ENCODE measurements at places on chromosomes 5 and 9.

GRCh38 chr5:107444300-107444699 lies 226.4 kb downstream of the EFNA5 start:
- DNase-seq, result no peak

DNA sequence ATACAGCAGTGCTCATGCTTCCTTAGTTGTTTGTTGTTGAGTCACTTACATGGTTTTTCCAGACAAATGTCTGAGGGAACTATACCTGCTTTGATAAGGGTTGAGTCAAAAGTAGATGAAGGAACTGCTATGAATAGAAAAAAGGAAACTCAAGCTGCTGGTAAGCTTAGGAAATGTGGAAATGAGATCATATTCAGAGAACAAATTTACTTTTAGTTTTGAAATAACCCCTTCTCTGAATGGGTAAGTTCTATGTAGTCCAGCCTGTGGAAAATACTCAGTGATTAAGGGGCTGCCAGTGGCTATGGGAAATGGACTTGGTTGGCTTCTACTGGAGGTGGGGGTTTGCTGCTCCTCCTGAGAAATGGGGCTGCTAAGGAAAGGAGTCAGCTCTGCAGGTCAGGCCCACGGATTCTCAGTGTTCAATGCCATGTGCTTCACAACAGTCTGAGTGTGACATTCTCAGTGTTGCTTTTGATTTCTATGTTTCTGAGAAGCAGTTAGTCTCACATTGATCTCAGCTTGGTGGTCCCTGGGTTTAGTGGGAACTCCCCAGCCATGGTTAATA lies 47.7 kb upstream of the GLRX start:
- DNase-seq, result no peak

- DNase-seq, result no peak
Measured at GRCh38 chr5:947626-948471, 55.2 kb downstream of the TRIP13 start.

DNA sequence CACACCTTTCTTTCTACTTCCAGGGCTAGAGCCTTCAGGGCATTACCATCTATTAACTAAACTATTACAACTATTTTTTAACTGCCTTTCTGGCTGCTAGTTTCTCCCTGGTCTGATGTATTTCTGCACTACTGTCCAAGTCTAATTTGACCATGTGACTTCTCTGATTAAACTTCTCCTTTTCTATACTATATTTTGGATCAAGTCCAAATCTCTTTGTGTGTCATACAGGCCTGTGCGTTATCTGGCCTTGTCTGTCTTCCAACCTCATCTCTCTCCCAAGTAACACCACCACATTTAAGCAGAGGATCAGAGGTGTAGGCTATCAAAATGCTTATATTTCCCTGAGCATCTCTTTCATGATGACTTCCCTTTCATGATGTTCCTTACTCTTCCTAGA lies 47.2 kb upstream of the OR13F1 start:
- DNase-seq, result no peak

- DNase-seq, result no peak
Measured at GRCh38 chr5:1058988-1059883, 50.6 kb downstream of the NKD2 start.

- no peak for DNase-seq
Measured at GRCh38 chr5:149201121-149201637, 59.9 kb downstream of the ABLIM3 start.

DNA sequence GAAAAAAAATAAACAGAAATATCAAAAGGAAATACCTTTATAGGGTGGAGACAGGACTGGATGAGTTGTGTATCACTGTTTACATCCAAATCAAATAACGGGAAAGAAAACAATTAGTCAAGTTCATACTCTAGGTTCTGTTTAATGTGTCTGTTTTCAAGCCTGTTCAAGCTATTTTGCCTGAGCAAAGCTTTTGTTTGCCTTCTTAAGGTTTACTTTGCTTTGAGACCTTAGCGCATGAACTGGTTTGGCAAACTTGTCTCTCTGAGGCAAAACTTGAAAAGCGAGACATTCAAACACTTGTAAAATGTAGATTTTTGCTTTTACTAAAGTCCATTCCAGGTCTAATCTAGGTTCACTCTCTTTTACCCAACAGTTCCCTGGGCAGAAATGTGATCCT lies 174.1 kb upstream of the RFX3 start:
- DNase-seq, result no peak

DNA sequence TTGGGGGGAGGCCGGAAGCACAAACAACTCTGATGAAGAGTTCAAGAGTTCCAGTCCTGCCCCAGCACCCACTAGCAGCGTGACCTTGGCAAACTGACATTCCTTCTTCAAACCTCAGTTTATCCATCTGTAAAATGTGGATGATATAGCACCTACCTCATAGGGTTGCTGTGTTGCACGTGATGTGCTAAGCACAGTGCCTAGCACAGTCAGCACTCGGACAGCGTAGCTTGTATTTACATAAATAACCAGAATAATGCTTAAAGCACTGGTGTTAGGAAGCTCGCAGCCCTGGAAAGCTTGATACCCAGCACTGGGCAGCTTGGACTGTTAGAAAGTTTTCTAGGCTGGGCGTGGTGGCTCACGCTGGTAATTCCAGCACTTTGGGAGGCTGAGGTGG lies 5.1 kb downstream of the PKN3 start:
- no peak for DNase-seq

- no peak for DNase-seq
Measured at GRCh38 chr5:37029436-37029835, 152.9 kb downstream of the NIPBL start.

DNA sequence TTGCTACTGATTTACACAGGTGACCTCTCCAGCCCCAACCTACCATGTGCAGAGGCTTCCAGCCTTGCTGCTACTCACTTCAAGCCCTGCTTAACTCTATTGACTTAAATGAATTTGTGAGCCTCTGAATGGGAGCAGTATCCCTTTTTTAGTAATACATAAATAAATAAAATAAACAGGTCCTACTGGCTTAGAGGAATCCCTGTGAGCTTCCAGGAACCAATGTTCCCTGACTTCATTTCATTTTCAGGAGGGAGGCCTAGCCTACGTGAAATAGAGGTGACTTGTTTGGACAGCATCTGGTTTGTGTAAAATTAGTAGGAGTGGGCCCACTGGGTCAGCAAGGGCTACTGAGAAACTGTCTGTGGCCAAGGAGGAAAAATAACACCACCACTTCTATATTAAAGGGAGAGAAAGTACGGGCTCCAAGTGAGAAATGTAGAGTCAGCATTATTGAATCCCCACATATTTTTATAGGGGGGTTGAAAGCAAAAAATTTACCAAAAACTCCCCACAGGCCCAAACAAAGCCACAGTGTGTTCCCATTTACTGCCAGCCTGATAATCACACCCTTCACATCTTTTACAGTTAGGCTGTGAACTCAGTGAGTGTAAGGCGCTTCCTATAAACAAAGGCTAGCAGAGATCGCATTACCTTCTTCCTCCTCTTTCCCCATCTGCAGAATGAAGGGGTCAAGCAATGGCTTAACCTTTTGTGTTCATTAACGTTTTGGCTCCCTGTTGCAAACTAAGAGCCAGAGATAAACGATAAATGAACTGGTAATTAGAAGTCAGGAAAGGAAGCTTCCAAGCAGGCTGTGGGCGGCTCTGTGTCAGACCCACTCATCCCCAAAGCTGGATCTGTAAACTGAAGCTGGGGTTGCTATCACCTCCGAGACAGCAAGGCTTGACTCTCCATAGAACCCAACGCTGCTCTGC lies 138.8 kb upstream of the LIFR start:
- DNase-seq, result no peak

DNA sequence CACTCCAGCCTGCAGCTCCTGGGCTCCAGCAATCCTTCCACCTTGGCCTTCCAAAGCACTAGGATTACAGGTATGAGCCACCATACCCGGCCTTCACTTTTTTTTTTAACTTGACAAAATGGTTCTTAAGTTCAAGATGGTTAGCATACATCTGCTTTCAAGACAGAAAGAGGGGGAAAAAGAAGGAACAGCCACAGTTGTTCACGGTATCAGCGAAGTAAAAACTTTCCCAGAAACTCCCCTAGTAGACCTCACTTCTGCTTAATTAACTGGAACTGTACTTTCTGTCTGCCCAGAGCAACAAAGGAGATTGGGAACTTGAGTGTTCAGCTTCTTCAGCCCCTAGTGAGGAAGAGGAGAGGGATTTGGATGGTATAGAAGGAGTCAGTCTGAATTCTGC lies 116.7 kb downstream of the UGCG start:
- DNase-seq, result no peak

DNA sequence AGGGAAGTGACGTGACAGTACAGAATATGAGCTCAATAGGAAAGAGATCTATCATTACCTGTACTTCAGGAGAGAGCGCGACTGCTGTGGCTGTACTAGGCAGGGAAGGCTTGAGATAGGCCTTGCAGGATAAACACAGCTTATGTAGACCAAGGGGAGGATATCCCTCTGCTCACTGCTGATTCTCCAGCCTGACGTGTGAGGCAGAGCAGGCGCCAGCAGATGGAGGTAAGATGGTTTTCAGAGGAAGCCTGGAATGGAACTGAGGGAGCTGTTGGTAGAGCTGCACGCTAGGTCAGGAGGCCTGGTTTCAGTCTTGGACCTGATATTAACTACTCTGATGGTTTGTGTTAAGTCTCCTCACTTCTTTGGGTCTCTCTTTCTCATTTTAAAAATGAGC lies 291.4 kb downstream of the YTHDC2 start:
- DNase-seq, result no peak

DNA sequence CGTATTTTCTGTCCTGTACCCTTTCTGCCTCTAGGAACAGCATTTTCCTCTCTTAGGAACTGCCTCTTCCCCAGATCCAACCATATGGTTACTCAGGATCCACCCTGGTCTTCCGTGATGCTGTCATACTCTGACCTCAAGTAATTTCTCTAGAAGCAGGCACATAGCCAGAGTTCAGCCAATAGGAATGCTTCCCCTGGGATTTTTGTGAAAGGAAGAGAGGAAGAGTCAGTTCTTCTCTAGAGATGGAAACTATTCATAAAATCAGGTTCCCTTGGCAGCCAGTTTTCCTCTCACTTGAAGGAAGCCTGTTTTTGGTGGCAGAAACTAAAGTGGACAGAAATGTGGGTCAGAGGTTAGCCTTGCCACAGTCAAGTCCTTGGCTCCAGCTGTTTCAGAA lies 400.1 kb upstream of the PCSK5 start:
- DNase-seq, result no peak

- DNase-seq, result no peak
Measured at GRCh38 chr9:136255896-136256890, 10.6 kb upstream of the QSOX2 start.

Data from thymus (tissue), 14 donors.